ENCODE measurements at places on chromosomes 5 and 9.

DNA sequence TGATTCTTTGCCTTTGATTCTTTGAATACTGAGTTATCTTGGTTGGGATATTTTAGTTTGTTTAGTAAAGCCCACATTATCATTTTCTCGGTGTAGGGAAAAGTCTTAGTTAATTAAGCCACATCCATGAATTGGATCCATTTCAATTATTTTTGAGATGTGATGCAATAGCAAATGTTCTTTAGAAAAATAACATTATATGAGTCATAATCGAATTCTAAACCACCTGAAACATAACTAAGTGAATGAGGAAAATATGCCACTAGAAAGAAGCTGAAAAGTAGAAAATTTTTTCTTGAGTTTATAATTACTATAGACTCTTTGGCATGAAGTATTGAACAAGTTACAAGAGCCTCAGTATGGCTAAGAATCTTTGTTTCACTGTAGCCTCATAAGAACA lies 17.5 kb upstream of the CCDC192 start:
- no peak for DNase-seq

- no peak for DNase-seq
These were observed 15.1 kb downstream of the IRF1 start for GRCh38 chr5:132475497-132475882.

DNA sequence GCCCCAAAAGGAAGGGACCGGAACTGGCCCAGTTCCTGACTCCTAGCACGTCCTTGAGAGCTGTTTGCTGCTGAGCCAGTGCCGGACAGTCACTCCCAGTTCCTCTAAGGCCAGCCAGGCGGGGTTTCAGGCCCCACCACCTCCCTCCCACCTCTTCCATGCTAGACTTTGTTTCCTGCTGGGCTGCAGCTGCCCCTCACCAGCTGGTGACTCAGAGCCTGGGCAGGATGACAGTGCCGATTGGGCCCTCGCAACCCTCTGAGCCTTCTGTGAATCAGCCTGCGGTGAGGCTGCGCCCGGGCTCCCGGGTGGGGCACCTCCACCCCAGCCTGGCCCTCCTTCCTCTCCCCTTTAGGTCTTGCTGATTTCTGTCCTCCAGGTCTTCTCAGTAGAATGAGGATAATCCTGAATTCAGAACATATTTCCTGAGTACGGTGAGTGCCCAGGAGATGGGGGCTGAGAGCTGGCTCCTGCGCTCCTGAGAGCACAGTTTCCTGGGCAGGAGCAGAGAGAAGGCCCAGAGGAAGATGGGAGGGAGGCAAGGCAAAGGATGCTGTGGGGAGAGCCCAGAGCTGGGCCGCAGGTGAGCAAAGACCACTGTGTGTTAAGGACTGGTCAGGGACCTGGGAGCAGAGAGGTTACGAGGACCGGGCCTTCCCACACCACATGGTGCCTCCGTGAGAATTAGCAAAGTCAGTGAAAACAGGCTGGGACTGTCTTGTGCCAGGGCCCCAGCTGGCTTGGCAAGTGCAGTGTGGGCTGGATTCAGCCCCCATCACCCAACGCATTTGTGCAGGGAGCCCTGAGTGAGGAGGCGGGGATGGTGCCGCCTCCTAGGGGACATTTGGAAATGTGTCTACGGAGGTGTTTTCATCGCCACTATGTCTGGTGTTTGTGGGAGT lies 32.9 kb upstream of the STXBP1 start:
- DNase-seq: peak; percentile 93

GRCh38 chr5:929596-929995 lies 36.9 kb downstream of the TRIP13 start:
- no peak for DNase-seq

DNA sequence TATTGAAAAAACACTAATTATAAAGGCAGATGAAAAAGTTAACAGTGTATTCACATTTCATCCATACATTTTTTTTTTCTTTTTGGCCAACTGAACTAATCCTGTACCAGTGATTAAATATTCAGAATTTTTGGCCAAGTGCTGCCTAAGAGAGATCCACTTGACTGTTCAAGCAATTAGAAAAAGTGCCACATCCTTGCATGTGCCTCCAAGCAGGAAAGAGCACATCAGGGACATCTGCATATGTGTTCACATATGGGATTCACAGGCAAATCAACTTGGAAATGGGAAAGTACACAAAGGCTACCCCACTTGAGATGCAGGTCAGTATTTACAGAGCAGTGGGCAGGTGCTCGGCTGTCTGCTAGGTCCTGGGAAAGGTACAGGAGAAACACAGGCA lies 163.3 kb upstream of the LHFPL2 start:
- DNase-seq: no peak

DNA sequence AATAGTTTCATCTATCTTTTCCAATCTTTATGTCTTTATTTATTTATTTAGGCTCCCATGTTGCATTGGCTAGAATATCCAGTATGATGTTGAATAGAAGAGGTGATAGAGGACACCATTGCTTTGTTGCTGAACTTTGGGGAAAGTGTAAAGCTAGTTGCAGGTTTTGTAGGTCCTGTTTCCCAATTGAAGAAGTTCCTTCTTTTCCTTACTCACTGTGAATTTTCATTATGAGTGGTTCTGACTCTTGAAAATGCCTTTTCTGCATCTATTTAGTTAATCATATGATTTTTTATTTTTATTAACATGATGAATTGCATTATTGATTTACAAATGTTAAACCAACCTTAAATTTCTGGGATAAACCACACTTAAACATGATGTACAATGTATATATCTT lies 58.9 kb upstream of the NR3C1 start:
- DNase-seq: no peak

DNA sequence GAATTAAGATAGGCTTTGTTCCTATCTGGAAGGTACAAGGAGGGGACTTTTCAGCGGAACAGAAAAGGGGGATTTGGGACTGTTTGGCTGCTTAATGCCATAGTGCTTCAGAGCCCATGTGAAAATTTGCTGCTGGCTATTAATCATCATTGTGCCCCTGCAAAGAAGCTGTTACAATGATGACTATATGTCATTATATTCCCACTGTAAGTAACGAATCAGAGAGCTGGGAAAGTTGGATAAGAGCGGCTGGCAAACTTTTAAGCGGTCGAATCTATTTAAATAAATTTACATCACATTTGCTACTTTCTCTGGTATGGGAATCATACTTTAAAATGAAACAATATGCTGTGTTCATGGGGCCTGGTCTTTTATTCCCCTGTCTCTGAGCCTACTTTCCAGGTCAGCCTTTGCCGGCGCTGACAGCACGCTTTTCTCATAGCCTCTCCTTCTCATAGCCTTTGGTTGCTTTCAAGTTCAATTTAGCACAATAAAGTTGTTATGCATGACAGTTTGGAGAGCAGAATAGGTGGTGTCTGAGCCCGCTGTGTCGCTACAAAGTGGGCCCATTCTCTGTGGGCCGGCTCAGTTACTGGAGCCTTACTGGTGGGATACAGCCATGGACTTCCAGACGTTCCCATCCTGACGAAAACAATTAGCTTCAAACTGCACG lies 271.2 kb upstream of the TMEM161B start:
- DNase-seq: no peak

DNA sequence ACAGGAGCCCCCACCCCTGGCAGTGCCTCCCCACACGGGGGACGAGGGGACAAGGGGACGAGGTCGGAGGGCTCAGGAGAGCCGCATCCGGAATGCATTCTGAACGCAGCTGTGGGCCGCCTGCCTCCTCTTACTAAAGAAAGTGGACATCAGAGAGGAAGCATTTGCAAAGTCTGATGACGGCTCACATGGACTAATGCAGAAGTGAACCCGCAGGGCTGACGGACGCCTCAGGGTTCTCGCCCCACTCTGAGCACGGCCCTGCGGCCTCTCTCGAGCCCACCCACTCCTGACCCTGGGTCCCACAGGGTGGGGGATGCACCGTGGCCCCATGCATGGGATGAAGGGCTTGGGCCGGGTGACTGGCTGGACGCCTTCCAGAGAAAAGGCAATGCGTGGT lies 5.9 kb downstream of the LPCAT1 start:
- no peak for DNase-seq

DNA sequence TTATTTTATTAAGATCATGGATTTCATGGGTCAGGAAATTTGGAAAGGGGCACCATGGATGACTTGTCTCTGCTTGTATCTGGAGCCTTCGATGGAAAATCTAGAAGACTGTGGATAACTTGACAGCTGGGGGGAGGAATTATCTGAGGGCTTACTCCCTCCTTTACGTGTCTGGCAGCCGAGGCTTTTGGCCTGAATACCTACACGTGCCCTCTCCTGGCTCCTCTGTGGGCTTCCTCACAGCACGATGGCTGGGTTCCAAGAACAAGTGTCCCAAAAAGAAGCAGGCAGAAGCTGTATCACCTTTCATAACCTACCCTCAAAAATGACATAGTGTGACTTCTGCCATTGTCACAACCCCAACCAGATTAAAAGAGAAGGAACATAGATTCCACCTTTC lies 228.9 kb downstream of the GRIA1 start:
- DNase-seq: no peak

- no peak for DNase-seq
These were observed 69.2 kb upstream of the S1PR3 start for GRCh38 chr9:88922091-88922490.

- no peak for DNase-seq
These were observed 19.0 kb upstream of the PSIP1 start for GRCh38 chr9:15529566-15530324.

DNA sequence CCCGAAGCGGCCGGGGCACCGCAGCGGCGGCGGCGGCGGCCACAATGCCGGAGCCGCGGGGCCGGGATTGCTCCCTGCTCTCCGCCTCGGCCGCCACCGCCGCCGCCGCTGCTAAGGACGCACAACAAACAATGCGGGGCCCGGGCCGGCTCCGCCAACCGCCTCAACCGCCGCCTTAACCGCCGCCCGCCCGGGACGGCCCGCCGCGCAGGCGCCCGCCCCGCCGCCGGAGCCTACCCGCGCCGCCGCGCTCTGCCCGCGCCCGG lies 254 bp downstream of the STRBP start:
- DNase-seq: no peak

DNA sequence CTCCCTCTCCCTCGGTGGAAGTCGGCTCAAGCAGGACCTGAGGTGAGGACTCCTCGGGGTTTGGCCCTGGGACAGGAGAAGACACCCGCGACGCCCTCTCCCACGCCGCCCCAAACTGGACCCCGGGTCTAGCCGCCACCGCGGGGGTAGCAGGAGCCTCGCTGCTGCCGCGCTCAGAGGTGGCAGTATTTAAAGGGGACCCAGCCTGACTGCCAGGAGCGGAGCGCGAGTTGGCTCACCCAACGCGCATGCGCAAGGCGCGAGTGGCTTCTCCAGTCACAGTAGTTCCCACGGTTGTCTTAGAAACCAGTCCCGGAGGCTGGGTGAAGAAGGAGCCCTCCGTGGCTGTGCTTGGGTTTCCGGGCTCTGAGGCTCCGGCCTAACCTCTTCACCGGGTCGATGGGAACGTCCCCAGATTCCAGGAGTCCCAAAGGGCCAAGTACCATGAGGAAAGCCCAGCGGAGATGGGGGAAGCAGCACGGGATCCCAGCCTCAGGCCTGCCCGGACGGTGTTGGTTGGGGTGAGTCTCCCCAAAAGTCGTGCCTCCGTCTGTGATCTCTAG lies 477.8 kb downstream of the SPATA31A7 start:
- no peak for DNase-seq

- DNase-seq: no peak
These were observed 8.9 kb upstream of the ACTBL2 start for GRCh38 chr5:57491369-57491965.

GRCh38 chr5:135490245-135491037 lies 38.3 kb upstream of the TIFAB start:
- DNase-seq: no peak

DNA sequence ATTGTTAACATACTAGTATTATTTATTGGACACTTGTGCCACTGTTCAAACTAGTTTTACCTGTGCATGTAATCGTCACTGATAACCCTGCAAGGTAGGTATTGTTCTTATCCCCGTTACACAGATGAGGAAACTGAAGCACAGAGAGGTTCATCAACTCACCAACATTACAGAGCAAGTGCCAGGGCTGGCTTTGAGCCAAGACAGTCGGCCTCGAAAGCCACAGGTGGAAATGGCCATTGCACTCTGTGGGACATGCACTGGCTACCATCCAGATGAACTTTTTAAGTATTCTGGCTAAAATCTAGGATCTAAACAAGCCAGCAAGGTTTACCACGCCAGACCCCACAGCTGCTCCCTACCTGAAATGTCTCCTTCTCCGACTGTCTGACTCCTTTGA lies 57.9 kb downstream of the TEX10 start:
- no peak for DNase-seq

GRCh38 chr5:7181841-7182240 lies 214.1 kb upstream of the ADCY2 start:
- DNase-seq: no peak

GRCh38 chr5:543755-544674 lies 19.8 kb upstream of the SLC9A3 start:
- no peak for DNase-seq

DNA sequence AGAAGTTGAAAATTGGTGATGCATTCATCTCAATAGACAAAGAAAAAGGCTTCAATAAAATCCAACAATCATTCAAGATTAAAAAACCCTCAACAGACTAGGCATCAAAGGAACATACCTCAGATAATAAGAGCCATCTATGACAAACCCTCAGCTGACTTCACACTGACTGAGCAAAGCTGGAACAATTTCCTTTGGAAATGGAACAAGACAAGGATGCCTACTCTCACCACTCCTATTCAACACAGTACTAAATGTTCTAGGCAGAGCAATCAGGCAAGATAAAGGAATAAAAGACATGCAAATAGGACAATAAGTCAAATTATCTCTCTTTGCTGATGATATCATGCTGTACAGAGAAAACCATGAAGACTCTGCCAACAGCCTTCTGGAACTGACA lies 1188.1 kb downstream of the DTWD2 start:
- DNase-seq: no peak

GRCh38 chr9:117018966-117019617 lies 332.0 kb downstream of the TRIM32 start:
- no peak for DNase-seq

DNA sequence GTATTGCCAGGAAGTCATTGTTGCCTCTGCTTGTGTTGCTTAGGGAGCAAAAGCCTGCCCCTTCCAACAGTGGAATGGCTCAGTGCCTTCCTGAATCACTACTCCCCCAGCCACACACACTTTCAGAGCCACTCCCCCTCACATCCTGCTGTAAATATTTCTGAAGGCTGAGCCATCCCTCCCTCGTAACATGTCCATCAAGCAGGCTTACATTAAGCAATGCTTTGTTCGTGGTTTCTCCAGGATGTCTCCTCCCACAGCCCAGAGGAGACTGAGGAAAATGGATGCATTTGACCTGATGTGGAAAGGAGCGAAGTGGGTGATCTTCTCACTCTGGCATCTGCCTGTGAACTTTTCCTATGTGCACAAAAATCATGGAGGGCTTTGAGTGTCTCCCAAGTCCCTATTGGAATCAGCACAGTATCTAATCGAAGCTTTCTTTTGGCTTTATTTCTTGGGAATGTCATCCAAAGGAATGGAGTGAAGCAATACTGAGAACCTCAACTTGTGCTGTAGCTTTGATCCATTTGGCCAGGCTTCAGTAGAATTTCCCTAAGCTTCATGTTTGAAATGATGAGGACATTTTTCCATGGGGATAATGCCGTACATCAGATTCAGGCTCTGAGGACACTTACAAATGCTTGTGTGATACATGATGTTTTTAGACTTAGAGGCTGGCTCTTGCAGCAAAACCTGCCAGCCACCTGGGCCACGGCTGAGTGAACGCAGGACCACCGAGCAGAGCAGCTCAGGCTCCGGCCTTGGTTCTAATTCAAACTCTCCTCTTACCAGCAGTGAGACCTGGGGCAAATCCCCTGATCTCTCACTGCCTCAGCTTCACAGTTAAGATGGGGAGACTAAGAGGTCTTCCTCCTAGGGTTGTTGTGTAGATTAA lies 389.1 kb downstream of the ENC1 start:
- peak; percentile 86 for DNase-seq
